ENCODE measurements at places on chromosomes 1 and 21.
A peak's percentile ranks its signal among the peaks of the same experiment; 100 is the strongest.

GRCh38 chr1:185419718-185420117 lies 102.7 kb upstream of the IVNS1ABP start:
- no peak for DNase-seq

- no peak for DNase-seq
Measured at GRCh38 chr1:110606657-110607535, 738 bp upstream of the KCNA2 start.

DNA sequence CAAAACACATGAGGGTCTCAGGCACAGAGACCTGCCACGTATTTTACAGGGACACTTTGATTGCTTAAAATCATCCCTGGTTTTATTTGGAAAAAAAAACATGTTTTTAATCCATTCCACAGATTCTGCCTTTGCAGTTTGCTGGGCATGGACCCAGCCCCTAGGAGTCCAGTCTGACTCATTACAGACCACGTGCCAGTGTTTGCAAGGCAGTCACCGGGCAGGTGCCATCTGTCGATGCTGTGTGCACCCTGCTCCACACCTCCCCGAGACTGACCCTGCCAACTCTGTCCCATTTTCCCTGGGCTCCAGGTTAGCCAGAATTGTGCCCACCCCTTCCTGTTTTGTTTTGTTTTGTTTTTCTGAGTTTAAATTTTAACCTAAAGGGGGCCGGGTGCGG lies 148.4 kb upstream of the TMEM51 start:
- no peak for DNase-seq

GRCh38 chr1:201883786-201884185 lies 4.9 kb upstream of the SHISA4 start:
- DNase-seq, result no peak

DNA sequence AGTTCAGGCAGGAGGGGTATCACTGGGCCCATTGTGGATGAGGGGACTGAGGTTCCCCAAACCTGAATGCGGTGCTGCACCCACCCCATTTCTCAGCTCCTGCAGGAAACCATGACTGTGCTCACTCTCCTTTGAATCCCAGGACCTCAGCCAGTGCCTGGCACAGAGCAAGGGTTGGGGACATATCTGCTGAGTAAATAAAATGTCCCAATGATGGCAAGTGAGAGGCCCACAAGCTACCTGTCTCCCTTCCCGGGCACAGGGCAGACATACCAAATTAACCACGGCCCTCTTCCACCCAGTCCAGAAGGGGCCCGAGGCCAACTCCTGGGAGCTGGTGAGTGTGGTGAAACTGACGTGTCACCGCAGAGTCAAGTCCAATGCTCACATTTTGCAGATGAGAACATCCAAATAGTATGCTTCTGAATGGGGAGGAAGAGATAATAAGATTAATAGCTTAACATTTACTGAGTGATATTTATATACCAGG lies 97.6 kb downstream of the EPHB2 start:
- DNase-seq, result no peak

GRCh38 chr1:30518186-30518585 lies 205.2 kb downstream of the MATN1 start:
- no peak for DNase-seq

DNA sequence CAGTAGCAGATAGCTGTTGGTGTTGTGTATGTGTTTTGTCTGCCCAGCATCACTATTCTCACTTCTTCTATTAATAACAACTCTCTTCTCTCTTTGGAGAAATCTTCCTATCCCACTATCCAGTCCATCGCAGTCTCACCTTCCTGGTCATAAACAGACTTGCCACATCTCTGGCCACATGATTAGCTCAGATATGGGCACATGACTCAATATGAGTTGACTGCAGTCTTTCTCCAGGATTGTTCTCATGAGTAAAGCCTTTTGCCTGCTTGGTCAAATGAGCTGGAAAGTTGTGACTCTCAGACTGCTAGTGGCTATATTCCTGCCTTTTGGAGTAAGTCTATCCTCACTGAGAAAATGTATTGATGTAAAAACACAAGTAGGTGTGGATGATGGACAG lies 32.9 kb upstream of the TADA1 start:
- no peak for DNase-seq

- no peak for DNase-seq
Measured at GRCh38 chr1:243855616-243856318, 5.7 kb upstream of the AKT3 start.

- DNase-seq, result no peak
Measured at GRCh38 chr1:160376525-160377131, 9.8 kb downstream of the NHLH1 start.

DNA sequence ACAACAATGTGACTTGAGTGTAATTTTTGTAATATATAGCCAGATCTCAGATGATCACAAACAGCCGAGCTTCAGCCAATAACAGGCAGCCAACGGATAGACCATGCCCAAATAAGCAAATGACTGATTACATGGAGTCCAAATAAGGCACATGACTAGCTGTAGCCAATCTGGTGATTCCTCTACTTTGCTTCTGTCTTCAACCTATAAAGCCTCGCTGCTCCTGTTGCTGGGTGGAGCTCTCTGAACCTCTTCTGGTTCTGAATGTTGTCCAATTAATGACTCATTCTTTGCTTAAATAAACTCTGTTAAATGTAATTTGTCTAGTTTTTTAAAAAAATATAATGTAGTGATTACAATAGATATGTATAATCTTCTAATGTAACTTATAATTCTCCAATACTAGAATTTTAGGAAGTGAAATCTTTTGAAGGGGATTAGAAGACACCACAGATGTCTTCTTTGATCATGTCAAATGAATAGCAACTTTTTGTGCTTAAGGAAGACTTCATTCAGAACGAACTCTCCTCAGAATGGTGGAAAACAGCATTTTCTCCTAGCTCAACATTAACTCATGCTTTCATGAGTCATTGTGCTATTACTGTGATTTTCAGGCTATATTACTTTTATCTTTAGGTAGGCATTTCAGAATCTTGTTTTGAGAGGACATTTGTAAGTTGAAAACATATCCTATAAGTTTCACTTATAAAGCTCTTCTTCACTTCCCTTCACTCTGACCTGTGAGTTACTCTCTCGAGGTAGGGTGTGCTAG lies 857.8 kb upstream of the B3GALT2 start:
- no peak for DNase-seq

DNA sequence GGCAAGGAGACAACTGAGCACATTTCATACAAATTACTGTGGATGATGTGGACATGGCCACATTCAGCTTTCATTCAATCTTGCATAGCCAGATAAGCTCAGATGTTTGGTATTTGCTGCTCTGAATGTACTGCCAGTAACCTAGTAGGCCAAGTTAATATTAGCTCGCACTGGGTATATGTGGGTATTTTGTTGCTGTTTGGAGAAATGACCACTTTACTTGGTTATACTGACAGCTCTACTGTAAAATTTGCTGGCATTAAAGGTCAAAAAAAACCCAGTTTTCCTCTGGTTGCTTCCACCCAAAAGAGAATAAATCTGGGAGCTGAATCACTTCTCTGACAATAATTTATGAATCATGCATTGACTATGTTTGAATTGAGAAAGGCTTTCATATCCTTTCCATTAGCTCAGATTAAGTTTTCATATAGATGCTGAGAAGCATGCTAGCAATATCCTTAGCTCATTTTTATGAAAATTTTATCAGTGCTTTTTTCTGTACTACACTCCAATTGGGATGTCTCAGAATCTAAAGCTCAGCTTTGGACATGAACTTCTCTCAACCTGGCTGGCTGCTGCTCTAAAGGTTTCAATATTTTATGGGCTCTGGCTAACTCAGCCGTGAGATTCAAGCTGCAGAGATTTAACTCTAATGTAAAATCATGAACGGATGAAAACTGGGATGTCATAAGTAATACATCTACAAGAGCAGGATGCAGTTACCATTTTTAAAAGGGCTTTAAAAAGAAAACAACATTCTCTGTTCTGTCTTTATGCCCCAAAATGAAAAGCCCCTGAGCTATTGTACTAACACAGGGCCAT lies 330.0 kb downstream of the BARHL2 start:
- no peak for DNase-seq

GRCh38 chr1:168609741-168610510 lies 33.5 kb downstream of the XCL1 start:
- DNase-seq, result no peak

DNA sequence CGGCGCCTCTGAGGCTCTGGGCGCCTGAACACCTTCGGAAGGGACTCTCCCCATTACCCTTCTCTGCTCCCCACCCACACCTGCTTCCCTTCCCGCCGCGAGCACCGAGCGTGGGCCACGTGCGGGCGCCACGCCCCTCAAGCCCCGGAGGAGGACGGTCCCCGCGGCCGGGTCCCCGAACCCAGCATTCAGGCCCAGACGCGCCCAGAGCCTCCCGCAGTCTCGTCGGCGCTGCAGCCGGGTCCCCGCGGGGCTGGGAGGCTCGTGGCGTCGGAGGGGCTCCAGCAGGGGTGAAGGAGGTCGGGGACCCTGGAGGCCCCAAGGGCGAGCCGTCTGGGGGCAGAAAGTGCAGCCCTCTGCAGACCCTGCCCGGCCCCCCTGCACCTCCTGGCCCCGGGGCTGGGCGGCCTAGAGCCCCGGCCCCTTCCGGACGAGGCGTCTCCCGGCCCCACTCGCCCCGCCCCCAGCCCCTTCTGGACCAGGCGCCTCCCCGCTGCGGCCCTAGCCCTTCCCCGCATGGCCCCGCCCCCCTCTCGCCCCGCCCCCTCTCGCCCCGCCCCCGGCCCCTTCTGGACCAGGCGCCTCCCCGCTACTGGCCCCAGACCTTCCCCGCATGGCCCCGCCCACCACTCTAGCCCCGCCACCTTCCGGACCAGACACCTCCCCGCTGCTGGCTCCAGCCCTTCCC lies 378 bp upstream of the SMIM1 start:
- DNase-seq, result peak; percentile 32

DNA sequence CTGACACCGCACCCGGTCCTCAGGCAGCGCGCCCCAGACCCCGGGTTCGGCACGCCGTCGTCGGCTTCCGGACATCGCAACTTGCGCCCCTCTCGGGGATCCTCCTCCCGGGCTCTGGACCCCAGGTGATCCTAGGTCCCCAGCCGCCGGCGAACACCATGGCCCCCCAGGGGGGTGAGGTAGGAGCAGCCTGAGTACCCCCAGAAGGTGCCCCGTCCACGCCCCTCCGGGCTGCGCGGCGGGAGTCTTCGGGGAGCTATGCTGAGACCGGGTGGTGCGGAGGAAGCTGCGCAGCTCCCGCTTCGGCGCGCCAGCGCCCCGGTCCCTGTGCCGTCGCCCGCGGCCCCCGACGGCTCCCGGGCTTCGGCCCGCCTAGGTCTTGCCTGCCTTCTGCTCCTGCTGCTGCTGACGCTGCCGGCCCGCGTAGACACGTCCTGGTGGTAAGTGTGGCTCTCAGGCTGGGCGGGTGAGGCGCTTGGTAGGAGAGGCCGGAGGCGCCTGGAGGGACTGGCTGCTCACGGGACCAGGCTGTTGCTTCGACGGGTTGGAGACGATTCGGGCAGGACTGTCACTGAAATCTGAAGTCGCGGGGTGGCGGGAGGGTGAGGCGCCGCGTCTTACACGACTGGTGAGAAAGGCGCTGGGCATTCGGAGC lies 367 bp downstream of the WNT2B start:
- no peak for DNase-seq

- no peak for DNase-seq
Measured at GRCh38 chr1:77134359-77134758, 84.9 kb downstream of the PIGK start.

DNA sequence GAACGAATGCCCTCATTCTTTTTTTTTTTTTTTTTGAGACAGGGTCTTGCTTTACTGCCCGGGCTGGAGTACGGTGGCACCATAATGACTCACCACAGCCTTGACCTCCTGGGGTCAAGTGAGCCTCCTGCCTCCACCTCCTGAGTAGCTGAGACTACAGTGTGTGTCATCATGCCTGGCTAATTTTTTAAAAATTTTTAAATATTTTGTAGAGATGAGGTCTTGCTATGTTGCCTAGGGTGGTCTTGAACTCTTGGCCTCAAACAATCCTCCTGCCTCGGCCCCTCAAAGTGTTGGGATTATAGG lies 69.4 kb downstream of the ALG14 start:
- no peak for DNase-seq

DNA sequence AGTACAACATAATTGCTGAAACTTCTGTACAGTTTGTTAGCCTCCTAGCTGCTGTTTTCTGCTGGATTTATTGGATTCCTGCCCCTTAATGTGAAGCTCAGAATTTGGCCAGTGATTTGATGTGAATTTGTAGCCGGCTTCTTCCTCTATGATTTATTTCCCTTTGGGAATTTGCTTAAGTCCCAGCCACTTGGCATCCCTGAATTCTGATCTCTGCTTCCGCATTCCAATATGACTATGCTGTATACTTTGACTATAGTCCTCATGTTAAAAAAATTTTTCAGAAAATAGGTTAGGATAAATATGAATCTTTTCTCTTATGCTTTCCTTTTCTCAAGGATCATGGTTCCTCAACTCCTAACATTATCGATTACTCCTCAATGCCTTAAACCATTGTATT lies 12.4 kb upstream of the LRIF1 start:
- DNase-seq, result no peak

DNA sequence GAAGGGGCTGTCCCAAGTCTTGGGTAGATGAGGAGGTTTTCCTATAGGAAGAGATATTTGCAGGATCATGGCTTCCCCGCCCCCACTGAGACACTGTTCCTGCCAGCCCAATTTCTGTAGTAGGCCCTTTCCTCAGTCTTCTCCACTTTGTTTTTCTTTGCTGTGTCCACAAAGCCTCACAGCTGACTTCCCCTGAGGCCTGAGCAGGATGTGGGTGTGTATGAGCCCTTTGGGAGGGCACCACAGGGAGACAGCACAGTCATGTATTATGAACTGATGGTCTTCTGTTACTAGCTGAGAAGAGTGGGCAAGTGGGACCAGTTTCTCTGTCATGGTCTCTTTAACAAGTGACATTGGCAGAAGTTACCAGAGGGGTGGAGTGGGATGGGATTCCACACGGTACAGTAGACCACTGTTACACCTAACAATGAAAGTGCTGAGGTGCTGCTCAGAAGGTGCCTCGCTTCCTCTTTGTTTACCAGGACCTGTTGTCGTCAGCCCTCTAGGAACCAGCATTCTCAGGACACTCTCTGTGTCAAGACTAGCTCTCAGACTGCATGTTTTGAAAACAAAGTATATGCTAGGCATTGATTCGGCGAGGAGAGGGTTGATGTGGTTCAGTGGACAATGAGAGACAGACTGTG lies 253.8 kb upstream of the HOOK1 start:
- no peak for DNase-seq

- DNase-seq, result no peak
Measured at GRCh38 chr1:174652569-174653280, 205.0 kb downstream of the GPR52 start.

DNA sequence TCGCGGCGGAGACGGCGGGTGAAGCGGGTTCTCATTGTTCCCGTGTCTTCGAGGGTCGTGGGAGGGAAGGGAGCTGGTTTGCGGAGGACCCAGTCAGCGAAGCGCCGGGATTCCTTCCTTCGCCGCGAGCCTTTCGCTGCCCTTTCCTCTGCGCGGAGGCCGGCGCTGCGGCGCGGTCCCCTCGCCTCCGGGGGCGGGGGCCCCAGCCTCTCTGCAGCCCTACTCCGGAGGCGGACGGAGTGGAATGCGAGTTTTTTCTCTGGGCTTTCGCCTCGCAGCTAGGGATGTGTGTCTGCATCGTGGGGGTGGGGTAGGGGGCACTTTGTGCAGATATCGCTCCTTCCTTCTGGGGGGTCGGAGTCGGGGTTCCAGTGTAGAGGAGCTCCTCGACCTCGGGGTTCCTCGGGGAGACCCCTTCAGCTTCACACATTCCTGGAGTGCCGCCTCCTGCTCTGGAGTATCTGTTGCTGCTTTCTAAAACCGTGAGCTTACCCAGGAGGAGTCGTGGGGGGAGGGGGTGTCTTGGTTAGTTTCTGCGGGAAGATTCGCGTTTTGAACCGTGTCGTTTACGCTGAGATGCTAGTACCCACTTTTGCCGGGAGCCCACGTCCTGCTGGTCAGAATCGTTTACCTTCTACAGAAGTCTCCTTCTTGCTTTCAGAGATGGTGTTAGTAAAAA lies 595 bp downstream of the RNF2 start:
- no peak for DNase-seq

GRCh38 chr1:208217781-208218180 lies 26.4 kb downstream of the PLXNA2 start:
- no peak for DNase-seq
